Stimulated activated CD4-positive, alpha-beta T cell treated with anti-CD3 and anti-CD28 coated beads, Interleukin-15, amount 100 ng/mL, for 24 hours (primary cell): ENCODE measurements at places on chromosomes 1 and 21.
A peak's percentile ranks its signal among the peaks of the same experiment; 100 is the strongest.

DNA sequence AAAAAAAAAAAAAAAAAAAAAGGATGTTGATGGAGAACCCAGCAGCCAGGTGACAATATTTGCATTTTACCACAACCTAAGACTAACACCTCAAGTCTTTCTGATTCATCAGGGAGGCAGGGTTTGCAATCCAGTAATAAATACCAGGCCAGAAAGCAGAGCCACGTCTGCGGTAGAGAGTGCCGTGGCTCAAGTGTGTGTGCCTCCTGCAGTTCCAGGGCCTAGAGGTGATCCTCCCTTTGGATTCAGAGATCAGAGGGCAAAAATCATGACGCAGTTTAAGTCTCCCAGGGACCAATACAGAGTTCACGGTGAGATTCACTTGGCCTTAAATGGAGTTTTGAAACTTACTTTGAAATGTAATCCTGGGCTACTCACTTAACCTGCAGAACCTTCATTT is 34.9 kb downstream of the TMCO4 start:
- peak; percentile 13 for DNase-seq

GRCh38 chr1:11645270-11645669 is 9.0 kb downstream of the FBXO2 start:
- no peak for DNase-seq

GRCh38 chr1:213371847-213372619 is 321.0 kb downstream of the RPS6KC1 start:
- no peak for DNase-seq

GRCh38 chr1:147109041-147109440 is 63.2 kb downstream of the PRKAB2 start:
- DNase-seq = no peak

DNA sequence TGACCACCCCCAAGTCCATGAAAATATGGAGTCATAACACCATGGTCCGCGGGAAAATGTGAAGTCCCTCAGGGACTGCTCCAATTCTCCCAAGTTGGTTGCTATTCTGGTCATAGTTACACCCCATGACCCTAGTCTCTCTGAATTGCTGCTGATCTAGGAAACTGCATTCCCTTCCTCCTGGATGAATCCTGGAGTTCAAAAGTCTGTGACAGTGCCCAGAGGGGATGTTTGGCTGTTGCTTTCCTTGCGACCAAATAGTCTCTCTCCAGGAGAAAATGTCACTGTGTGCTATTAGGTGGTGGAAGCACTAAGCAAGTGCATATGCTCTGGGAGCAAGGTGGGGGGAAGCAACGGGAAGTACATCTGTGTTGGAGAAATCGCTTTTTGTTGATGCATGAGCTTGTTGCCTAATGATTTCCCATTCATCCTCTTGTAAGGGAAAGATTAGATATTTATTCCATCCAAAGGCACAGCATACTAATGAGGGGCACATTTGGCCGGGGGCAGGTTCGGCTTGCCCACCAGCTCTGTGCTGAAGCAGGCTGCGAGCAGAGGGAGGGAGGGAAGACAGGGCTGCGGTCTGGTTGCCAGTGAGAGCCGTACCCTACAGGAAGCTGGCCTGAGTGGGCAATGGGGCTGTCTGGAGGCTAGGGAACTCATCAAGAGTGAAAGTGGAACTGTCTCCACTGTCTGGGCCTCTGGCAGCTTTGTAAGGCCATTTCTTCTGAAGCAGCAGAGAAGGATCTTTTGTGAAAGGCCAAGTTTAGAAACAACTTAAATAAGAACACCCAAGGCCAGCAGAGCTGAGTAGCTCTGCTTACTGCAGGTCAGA is 27.2 kb downstream of the SYT6 start:
- no peak for DNase-seq

- DNase-seq = no peak
Measured at GRCh38 chr1:244802041-244802440, 33.4 kb upstream of the COX20 start.

DNA sequence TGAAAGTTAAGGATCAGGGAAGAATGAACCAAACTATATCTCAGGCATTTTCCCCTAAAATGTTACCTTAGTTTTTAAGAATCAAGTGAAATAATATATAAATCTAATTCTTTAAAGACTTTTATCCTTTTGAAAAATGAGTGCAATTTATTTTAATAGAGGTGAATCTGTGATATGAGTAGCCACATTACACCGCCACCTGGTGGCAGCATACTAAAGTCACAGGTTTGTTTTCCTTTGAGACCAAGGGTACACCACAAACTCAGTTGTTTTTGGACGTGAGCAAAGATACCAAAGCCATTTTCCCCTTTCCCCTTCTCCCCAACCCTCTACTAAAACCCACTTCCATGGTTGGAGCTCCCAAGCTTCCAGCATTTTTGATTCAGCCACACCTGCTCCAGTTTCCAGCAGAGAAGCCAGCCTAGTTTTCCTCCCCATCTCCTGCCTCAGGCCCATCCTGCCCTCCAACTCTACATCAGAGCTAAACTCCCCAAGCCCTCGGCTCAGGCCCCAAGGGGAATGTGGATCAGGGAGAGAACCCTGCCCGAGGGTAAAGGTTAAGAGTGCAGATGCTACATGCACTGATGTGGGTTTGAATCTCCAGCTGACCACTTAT is 22.9 kb upstream of the LDLRAP1 start:
- DNase-seq = peak; percentile 81

- no peak for DNase-seq
Measured at GRCh38 chr1:58143972-58144697, 402.4 kb downstream of the OMA1 start.

GRCh38 chr1:169309178-169310166 is 58.1 kb downstream of the NME7 start:
- no peak for DNase-seq

GRCh38 chr21:42320791-42321190 is 5.6 kb upstream of the TFF3 start:
- DNase-seq = no peak

DNA sequence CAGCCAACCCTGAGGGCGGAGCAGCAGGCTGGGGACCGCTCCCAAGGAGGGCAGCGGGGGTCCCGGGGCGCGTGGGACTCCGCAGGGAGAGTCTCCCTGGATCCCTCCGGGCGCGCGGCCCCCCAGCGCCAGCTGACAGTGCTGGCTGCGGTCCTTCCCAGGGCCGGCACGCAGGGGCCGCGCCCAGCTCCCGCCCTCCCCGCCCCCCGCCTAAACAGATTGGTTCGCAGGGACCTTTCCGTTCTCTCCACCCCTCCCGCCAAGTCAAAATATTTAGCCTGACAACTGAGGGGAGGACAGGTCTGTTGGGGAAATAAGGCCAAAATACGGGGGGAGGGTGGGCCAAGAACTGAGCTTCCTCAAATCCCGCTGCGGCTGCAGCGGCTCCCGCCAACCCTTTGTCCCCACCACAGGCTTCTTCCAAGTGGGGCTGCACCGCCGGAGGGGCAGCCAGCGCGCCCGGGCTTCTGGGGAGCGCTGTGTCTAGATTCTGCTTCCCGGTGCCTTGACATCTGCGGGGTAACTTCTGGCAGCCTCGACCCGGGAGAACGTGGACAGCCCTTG is at the start of gene INSRR:
Gene INSRR (minus strand): TSS at position 159 of the 564 bp plus-strand sequence. CDS start 496 bp downstream, outside the sequence.
- DNase-seq = no peak

GRCh38 chr1:178023181-178023618 is 53.3 kb upstream of the SEC16B start:
- DNase-seq = no peak

GRCh38 chr1:16387201-16388188 is 20.5 kb downstream of the SZRD1 start:
- DNase-seq = no peak

DNA sequence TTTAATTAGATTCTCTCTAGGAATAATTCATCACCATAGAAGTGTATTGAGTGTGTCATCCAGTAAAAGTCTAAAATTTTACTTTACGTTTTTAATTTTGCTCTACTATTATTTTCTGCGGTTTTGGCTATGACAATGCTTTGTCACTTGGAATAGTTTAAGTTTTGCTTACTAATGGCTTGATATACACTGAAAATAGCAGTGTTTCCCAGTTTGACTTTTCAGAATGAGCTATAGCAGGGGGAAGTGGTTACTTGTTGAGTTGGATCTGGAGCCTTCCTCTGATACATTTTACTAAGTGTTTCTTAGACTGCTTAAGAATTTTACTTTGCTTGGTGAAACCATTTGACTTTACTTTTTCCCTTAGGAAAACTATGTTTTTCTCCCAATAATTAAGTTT is 5.0 kb downstream of the DNAJC16 start:
- no peak for DNase-seq

GRCh38 chr1:72336776-72337175 is 54.4 kb upstream of the NEGR1 start:
- no peak for DNase-seq

DNA sequence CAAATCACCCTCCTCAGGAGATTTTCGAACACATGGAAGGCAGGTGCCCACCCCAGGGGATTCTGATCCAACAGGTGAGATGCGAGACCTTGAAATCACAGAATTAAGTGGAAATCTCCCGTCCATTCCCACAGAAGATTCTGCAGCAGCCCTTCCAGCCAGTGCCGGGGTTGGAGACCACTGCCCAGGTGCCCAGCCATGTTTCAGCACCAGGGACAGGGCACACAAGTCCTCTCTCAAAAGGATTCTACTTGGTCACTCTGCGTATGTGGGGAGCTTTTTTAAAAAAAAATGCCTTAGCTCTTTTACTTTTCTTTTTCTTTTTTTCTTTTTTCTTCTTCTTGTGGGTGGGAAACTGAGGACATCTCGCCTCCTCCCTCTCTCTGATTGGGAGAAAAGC is 80.7 kb downstream of the VWA5B1 start:
- no peak for DNase-seq

DNA sequence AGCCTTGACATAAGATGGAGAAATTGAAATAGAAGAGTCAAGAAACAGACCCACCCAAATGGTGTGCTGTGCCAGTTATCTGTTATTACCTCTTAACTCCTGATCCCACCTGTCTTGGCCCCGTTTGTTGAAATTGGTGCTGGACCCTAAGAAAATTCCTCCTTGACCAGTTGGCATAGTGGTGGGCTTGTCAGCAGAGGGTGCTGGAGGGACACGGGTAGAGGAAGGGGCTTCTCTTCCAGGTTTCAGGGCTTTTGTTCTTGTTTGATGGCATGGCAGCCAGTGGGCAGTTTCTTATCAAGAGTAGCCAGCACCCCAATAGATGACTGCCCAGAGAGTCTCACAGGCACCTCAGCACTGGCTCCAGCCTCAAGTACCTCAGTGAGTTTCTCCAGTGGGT is 51.6 kb downstream of the PCBP3 start:
- DNase-seq = no peak

- peak; percentile 77 for DNase-seq
Measured at GRCh38 chr1:206923009-206923960, 1.5 kb upstream of the FCMR start.

DNA sequence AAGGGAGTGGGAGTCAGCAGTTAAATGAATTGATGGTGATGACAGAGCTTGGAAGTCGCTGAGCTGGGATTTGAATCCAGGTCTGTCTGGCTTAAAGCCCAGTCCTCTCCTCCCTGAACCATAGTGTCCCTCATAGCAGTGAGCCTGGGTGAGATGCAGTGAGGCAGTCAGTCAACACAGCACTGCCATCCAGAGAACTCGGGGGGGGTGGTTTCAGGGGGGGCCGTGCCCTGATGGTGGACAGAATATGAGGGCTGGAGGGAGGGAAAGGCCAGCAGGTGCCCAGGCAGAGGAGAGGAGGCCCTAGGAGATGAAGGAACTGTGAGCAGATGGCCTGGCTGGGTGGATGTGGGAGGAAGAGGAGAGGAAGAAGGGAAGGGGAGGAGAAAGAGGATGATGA is 405.6 kb downstream of the PTPRU start:
- no peak for DNase-seq

DNA sequence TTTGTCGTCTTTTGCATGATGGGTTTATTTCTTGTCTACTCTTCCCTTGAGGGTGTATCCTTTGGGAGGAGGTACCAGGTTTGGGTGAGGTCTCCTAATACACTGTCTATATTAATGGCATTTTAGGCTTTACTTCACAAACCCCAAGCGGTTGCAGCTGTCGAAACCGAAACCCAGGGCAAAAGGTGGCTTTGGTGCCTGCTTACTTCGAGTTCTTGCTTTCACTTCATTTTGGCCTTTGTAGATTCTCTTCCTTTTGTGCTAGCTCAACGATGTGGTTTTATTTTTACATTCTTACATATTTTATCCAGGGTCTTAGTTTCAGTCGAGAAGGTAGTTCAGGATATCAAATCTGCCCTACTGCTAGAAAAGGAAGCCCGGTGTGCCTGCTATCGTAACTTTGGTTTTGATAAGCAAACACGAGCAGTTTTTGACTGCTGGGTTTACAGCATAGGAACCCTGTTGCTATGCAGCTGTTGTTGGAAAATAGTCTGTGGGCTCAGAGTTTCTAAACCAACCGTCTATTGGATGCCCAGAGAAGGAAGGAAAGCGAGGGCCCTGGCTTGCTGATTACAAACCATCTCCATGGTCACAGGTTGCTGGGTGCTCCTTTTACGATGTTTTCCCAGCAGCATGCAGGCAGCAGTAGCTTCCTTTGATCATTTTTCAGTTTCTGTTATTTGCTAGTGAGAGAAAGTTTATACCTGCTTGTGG is 9.8 kb upstream of the TSPAN2 start:
- peak; percentile 70 for DNase-seq

DNA sequence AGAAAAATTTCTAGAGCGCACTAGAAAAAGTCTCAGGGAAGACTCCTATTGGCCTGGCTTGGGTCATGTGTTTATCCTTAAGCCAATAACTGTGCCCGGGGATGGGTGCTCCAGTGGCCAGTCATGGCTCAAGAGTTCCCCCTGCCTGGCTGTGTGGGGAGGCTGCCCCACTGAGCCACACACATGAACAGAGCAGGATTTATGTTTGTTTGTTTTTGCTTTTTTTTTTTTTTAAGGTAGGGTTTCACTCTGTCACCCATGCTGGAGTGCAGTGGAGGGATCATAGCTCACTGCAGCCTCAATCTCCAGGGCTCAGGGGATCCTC is 21.8 kb downstream of the EDN2 start:
- DNase-seq = no peak

DNA sequence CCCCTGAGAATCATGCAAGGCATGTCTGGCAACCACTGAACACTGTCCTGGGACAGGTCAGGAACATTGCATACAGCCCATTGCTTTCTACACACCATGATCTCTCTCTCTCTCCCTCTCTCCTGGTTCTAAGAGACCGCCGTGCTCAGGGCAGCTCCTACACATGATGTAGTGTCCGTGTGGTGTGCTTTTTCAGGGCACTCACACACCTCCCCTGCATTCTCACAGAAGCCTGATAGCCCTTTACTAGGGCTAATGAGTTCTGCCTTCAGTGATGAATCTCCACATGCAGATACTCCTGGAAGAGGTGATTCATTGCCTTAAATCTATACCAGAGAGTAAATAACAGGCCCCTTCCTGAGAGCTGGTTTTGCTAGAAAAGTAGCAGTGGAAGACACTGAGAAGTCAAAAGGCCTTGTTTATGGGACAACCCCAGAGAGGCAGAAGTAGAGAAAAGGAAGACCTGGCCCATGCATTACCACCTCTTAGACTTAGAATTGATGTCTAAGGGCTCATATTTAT is 7.2 kb upstream of the OLFML2B start:
- no peak for DNase-seq
